ENCODE measurements at places on chromosomes 3 and 15.

DNA sequence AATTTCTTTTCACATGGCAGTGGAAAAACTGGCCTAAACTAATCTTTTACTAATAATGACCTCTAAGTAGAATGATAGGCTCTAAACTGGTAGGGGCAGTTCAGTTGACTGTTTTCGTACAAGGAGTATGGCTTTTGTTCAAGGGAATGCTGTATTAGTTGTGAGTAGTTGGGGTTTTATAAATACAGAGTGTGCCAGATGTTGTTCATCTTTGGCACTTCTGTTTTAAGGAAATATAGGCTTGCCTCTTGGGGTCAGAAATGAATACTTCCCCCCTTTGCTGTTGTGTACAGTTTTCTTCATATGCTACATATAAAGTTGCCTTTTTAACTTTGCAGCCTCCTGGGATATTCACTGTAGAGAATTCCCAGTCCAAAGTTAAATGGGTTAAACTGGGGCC lies 181.0 kb upstream of the CGNL1 start:
- no peak for DNase-seq

GRCh38 chr3:159632128-159632527 lies 356.5 kb upstream of the IL12A start:
- DNase-seq = no peak

DNA sequence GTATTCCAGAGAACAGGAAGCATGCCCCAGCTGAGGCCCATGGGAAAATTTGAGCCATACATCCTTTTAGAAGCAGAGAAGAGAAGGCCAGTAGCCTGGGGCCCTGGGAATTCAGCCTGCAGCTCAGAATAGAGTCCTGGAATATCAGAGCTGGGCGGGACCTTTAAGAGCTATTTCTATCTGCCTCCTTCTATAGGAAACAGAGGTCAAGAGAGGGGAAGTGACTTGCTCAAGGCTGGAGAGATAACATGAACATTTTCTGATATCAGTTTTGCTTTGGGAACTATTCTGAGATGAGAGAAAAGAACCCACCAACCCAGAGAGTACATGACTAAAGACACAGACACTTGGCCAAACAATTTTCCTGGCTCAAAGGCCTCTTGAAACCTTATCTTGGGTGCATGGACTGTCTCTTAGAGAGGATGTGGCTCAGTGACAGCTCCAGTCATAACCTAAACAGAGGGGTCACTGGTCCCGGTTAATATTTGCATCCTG lies 26.0 kb downstream of the MASP1 start:
- no peak for DNase-seq

- DNase-seq = no peak
Observed at GRCh38 chr3:64143409-64144130, 81.7 kb downstream of the PRICKLE2 start.

- no peak for DNase-seq
Observed at GRCh38 chr3:98532709-98533571, 1.2 kb downstream of the GPR15 start.

GRCh38 chr15:36903922-36904556 lies 196.3 kb downstream of the MEIS2 start:
- DNase-seq = no peak

DNA sequence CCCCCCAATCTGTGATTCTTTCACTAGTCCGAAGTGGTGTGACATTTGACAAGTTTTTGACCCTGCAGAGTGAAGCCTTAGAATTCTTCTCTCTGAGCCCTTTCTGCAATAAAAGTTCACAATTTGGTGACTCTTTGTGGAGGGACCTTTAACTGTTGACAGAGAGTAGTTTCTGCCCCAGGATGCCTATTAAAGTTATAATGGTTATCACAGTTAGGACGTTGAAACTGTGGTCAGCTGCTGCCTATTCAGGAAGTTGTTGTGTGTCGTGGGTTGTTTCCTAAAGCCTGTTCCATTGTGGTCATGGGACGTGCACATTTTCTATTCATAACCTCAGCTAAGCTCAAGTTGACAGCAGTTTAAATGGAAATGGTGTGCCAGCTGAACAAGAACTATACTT lies 274.5 kb downstream of the NEK10 start:
- no peak for DNase-seq

DNA sequence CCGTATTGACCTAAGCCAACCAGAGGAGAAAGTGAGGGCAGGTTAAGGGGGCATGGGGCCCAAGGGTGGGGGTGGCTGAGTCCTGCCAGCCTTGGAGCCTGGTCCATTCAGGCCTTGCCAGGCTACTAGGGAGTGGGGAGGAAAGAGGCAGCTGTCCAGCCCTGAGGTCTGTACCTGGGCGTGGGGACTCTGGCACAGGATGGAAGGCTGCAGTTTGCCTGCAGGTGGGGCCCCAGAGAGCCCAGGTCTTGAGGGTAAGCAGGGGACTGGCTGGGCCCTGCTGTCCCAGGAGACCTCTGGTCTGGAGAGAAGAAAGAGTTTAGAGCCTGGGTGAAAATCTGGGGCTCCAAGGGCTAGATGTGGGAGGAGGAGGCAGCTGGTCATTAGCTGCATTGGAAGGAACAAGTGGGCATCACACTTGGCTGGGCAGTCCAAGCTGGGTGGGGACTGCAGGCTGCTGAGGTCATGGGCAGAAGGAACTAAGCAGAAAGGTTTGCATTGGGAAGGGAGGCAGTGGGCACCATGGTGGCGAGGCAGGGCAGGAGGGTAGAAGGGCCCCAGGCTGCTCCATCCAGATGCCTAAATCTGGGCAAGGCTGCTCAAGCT lies 108.4 kb downstream of the OXNAD1 start:
- DNase-seq = no peak

DNA sequence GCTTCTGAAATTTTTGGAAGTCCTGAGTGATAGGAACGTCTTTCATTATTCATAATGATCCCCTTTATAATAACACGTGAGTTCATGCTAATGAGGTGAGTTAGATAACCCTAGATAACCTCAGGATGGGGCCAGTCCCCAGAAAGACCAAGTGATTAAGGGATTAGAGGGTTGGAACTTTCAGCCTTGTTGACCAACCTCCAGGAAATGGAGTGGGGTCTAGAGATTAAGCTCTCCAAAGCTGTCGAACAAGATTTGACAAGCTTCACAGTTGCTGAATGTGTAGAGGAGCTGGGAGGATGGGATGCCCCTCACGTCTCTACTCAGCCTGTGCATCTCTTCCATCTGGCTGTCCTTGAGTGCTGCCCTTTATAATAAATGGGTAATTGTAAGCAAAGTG lies 107.1 kb downstream of the ZMAT3 start:
- no peak for DNase-seq

GRCh38 chr3:124698030-124698770 lies 32.1 kb upstream of the UMPS start:
- DNase-seq = no peak

DNA sequence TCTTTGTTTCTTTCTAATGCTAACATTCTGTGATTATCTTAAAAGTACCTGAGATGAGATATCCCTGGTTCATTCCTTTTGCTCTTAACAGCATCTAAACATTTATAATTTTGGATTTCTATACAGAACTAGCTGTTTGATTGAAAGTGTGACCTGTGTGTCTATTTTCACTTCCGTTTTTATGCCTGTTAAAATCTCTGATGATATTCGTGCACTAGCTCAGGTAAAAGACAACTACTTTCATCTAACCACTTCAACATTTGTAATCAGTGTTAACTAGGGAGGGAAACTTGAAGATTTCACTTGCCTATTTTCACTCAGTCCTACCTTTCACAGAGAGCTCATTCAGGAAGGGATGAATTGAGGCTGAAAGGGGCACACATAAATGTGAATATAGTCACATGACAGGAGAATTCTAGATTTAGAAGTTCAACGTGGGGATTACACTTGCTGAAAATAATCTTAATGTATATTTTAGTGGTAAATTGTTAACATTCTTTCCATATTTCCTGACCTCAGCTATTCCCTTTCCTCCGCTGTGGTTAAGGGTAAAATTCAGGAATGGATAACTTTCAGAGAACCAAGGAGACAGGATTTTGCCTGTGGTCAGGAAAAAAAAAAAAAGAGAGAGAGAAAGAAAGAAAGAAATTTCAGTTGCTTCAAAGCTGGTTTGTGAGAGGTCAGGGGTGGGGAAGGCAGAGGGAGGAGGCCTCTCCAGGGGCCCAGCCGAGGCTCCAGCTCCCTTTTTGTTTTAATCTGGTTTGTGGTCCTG lies 159.8 kb upstream of the TSC22D2 start:
- DNase-seq = no peak

DNA sequence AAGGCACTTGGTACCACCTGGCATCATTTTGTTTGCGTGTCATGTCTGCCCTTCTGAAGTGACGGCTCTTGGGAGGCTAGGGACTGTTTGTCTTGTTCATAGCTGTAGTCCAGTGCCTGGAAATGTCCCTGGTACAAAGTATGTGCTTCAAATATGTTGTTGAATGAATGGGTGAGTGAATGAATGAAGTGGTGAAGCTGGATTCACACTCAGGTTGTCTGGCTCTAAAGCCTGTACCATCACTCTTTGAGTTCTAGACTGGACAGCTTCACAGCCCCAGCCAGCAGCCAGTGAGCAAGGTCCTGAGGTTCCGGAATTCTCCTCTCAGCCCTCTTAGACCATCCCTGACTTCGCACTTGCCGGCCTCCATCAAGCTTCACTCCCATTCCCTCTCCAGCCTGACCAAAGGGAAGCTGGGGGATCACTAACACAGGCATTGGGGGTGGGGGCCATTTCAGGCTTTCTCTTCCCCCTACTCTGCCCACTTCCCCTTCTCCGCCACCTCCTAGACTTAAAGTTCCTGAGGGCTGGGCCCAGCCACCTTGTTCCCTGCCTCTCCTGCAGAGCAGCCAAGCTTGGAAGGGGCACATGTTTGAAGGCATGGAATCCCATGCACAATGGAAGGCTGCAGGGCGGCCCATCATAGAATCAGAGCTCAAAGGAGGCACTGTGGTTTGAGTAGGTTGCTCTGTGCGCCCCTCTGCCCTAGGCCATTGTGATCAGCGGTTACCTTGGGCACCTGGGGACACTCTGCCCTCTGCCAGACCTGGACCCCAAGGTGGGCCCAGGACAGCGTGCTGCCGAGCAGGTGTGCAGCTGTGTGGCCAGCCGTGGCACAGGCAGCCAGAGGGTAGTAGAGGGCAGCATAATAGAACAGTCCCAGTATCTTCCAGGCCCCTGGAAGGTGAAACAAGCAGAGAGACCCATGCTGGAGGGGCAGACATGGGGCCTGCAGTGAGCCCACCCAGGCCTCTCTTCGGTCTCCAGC lies 7.7 kb downstream of the STRA6 start:
- DNase-seq = no peak

GRCh38 chr15:33068007-33068481 lies 126.5 kb downstream of the FMN1 start:
- no peak for DNase-seq

- DNase-seq = no peak
Observed at GRCh38 chr3:124699051-124699450, 31.2 kb upstream of the UMPS start.

Data from activated CD4-positive, alpha-beta T cell treated with anti-CD3 and anti-CD28 coated beads, Interleukin-2, amount 50 U/mL, for 1 hour (primary cell).